ENCODE measurements at places on chromosomes 1 and 21.

- peak; percentile 40 for DNase-seq
These were observed 32.2 kb downstream of the HSPG2 start for GRCh38 chr1:21904704-21905520.

DNA sequence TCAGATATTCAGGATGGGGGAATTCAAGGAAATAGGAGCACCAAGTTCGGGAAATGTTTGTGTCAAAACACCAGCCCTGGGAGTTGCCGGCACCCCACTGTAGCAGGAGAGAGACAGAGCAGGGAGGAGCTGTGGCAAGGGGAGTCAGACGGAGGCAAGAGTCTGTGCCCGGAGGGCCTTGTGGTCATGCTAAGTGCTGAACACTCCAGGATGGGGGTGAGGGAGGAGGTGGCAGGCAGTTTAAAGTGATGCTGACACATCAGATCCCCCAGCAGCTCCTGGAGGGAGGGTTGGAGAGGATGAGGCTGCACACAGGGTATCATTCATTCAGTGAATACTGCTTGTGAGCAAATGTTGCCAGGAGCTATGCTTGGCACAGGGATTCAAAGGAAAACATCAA lies 150.3 kb upstream of the ETV3 start:
- DNase-seq, result no peak

DNA sequence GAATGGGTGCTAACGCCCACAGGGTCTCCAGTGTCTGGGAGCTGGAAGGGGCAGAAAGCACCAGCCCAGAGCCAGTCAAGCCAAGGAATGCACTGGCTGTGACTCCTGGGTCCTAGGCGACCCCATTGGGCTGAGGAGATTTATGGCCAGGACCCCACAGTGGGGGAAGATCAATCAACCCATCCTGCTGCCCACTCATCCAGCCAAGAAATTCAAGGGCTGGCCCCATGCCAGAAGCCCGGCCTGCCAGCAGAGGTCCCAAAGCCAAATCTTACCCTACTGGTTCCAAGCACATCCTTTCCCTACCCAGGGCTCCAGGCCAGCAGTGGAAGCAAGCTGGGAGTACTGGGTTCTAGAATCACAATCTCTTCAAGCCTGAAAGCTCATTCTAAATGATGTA lies 6.8 kb upstream of the PDZK1IP1 start:
- no peak for DNase-seq

DNA sequence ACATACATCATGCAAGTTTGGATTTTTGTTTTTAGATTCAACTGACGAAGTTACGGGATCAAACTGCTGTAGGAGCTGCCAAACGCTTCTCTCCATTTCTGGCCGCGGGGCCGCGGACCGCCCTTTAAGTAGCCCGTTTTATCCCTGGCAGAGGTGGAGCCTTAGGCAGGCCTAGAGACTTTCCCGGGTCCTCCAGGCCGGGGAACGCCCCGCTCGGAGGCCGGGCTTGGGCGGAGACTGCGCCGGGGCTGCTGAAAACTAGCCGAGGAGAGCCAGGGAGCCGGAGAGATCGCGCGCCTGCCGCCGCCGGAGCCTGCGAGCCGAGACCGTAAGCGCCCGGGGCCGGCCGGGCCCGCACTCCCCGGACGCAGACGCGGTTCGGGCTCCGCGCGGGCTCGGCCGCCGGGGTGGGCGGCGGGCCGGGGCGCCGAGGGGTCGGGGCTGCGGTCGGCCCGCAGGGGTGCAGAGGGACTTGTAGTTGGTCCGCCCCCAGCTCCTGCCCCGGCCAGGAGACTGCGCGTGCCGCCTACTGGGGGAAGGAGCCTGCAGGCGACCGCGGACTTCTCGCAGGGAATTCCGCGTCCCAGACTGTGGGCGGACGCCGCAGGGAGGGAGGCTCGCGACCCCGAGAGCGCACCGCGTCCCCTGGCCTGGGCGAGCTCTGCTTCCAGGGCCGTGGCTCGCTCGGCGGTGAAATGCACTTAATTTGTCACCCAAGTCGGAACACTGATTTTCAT lies at the start of gene EPHX1:
Gene EPHX1 (plus strand): TSS at position 283 of the 737 bp plus-strand sequence. CDS start 18,606 bp downstream, outside the sequence.
- peak; percentile 74 for DNase-seq

DNA sequence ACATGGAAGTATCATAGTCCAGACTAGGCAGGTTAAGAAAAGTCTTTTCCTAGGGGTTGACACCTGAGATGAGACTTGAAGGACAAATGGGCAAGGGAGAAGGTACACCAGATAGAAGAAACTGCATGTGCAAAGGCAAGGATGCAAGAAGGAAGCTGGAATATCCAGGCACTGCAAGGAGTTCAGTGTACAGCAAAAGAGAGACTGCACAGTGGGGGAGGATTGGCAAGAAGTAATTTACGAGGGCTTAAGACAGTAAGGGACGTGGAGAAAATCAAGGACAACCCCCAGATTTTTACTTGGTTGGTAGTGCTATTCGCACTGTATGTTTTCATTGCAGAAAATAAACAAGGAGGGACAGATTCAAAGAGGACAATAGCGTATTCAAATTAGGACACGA lies 58.5 kb downstream of the DNM3 start:
- no peak for DNase-seq

GRCh38 chr1:12180315-12180714 lies 13.5 kb downstream of the TNFRSF1B start:
- DNase-seq, result no peak

GRCh38 chr21:34844013-34844923 lies 175.5 kb downstream of the CLIC6 start:
- DNase-seq, result no peak

GRCh38 chr1:204711947-204712701 lies 26.6 kb upstream of the LRRN2 start:
- no peak for DNase-seq

DNA sequence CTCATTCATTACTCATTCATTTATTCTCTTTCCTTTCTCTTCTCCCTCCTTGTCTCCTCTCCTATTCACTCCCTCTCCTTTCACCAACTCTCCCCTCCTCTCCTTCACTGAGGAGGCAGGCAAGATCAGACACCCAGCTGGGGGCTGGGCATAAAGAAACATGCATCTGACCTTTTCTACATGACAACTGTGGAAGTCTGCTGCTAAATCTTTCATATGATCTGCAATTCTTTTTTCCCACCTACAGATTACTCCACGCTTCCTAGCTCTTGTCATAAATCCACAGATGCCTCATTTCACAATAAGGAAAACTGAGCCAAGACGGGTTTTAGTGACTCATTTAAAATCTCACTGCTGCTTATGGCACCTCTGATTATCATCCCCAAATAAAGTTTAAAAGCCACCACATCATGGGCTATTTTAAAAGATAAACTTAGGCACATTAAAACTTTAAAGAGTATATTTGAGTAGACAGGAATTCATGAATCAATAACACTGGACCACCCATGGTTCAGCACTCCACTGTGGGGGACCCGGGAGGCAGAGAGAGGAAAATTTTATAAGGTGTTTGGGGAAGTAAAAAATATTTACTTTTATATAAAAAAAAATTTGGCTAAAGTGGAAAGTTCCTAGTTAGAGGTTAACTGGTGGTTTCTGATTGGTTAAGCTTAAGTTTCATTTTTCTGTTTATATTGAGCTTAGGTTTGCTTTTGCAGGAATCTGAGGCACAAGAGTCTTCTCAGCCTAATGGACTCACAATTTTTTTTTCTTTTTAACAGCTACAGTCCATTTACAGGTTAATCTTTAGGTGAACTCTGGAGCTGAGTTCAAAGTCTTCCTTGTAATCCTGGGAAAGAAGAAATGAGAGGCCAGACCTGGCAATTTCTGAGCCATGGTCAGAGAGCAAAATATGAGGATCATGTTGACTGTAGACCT lies 55.8 kb upstream of the DNAH14 start:
- no peak for DNase-seq

DNA sequence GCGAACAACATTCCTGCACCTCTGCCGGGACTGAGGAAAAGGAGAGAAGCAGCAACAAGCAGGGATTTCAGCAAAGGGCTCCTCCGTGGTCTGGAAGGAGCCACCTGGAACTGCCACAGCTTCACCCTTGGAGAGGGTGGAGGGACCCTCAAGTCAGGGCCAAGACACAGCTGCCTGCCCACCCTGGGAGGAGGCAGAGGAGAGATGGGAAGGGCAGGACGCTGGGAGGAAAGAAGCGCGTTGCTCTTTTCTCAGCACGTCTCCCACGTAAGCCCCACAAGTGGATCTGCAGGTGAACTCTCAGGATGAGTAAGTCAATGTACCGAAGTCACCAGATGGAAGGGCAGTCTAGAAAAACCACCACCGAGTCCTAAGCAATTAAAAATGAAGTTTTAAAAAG lies 39.6 kb downstream of the SLC19A1 start:
- no peak for DNase-seq

GRCh38 chr1:54403808-54404261 lies 2.4 kb downstream of the SSBP3 start:
- peak; percentile 44 for DNase-seq

DNA sequence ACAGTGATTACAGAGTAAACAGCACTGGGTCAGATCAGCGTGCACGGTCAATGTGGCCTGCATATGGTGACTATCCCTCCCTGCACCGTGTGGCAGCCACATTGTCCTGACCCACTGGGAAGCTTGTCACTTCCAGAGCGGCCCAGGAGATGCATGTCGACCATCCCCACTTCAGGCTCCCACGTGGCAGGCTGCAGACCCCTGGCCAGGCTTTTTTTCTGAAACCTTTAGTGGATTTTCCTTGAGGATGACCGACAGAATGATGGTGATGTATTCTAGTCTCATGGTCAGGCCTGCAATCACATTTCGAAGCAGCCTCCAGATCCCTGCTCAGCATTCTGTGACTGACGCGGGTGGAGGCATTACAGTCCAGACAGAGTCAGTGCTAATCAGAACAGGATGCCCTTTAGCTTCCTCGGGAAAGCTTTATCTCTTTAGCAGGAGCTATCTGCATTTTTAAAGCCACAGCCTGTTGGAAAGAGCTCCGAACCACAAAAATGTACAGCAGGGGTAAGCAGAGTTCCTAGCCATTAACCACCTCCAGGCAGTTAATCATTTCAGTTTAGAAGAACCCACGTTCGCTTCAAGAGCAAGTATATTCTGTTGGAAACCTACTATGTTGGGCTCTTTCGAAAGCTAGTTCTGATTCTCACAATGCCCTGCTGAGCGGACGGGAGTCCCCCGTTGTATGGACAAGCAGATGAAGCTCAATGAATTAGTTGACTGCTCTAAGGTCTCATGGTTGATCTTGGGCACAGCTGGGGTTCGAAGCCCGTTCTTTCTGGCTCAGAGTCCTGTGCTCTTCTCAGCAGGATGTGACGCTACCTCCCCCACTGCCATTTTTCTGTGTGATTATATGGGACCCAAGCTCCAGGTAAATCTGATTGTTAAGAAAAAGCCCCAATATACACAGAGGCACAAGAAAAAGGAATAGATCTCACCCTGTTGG lies 56.5 kb downstream of the IRF2BP2 start:
- no peak for DNase-seq

Measured in activated CD8-positive, alpha-beta T cell treated with anti-CD3 and anti-CD28 coated beads, Interleukin-2, amount 10 ng/mL, durations not matched to agents 7 days and 5 days (primary cell).